Endothelial cell (in vitro differentiated cells): ENCODE measurements at places on chromosomes 7 and 10.
A peak's percentile ranks its signal among the peaks of the same experiment; 100 is the strongest.

DNA sequence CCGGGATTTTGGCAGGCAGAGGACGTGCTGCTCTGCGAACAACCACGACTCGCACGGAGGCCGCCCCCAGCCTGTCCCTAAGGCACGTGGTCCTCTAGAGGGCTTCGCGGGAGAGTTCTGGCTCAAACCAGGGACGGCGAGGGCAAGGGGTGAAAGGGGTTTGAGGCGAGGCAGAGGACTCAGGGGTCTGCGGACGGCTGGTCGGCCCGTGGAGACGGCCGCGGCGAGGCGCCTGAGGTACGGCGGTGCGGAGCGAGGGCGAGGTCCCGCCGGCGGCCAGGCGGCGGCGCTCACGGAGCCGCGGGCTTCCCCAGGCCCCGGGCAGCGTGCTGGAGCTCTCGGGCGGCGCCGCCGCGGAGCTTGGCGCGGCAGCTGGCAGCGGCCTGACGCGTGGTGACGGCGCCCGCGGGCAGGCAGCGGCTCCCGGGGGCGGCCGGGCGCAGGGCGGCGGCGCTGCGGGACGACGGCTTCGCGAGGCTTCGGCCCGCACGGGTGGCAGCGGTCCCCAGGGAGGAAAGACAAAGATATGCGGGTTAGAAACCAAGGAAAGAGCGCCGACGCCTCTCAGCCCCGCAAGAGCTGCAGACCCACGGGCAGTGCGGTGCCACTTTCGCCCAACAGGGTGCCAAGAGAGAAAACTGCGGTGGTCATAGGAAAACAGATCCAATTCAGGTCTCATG is 44.8 kb downstream of the ZNF800 start:
- DNase-seq = peak; percentile 87

DNA sequence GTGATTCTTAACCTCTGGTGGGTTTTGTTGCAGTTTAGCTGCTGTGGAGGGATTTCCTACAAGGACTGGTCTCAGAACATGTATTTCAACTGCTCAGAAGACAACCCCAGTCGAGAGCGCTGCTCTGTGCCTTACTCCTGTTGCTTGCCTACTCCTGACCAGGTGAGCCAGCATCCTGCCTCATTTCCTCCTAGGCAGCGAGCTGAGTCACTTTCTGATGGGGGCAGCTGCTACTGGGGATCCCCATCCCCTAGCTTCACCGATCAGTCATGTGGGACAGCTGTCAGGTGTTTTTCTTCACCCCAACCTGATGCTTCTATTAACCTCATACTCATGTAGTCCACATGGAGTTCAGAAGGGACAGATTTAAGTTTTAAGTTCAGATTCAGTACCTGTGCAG is 21.7 kb upstream of the SMO start:
- no peak for DNase-seq

DNA sequence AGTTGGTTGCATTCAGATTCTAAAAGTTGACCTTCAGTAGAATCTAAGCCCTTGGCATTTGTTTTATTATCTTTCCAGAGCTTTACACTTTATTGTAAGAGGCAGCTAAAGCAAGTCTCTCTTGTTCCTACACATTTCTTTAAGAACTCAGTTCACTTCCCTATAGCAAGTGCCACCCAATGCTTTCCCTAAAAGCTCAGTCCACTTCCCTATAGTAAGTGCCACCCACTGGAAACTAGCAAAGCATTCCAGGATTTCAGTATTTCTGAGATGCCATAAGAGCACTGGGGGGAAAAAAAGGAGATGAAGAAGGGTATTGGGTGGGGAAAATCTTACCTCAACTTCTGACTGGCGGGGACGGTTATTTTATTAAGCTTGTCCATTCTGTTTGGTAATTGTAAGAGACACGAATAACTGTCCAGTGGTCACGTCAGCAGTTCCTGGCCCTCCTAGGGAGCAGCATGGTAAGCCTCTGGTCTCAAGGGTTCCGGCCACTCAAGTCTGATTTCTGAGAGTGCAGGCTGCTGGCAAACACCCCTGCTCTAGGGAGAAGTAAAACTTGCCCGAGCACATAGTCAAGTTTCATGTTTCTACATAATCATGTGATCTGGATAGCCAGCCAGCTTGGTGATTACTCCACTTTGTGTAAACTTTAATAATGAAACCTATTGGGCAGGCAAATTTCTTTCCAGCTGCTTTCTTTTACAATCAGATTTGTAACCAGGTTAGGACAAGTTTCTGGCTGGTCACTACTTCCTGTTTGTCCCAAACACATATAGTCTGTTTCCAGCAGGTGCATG is at the start of gene BLNK:
BLNK (minus strand) TSS at position 554 of the 800 bp plus-strand sequence; CDS start at position 383, 171 bp downstream.
- DNase-seq = no peak

GRCh38 chr10:22852712-22853353 is 75.0 kb upstream of the ARMC3 start:
- no peak for DNase-seq

- DNase-seq = no peak
These were observed 65.9 kb upstream of the SYPL1 start for GRCh38 chr7:106177738-106178592.

DNA sequence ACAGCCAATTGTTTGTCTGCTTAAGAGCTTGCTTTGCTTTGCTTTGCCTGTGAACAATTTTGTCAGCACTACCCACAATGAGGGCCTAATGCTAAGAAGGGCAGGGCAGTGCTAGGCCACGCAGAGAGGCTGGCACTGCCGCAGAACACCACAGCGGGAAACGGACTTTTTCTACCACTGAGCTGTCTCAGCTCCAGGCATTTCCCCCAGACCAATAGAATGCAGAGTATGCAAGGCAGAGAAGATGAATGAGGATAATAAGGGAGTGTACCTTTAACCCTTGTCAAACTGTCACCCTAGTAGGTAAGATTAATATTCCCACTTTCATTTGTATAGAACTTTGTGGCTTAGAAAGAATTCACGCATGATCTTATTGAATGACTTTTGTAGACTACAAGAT is 104.5 kb downstream of the SH3PXD2A start:
- no peak for DNase-seq

GRCh38 chr7:128425850-128426249 is 16.1 kb upstream of the IMPDH1 start:
- peak; percentile 87 for DNase-seq

DNA sequence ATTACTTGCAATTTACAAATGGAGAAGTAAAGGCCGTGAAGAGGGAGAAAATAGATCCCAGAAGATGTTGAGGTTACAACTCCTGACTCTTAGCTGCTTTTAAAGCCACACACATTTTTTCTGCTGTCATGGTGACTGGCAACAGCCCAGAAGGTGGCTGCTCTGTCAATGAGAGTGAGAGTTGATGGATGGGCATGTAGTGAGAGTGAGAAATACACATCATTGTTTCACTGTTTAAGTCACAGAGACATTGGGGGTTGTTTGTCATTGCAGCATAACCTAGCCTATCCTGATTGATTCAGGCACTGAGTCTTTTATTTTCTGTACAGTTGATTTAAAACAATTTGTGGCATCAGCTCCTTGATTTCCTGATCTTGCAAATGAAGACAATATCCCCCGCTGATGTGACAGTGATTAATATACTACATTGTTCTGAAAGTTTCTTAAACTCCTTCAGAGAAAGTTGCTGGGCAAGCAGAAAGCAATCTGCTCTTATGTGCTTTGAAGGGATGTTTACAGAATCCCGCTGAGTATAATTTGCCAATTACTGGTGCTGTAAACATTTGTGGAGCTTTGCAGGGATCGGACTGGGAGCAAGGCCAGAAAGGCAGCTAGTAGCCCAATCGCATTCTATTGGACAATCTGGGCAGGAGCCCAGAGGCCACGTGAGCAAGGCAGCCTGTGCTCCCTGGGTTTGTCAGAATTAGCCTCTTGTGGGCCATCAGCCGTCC is 229.6 kb downstream of the PRPF18 start:
- DNase-seq = no peak
